ENCODE measurements at places on chromosomes 2 and 18.

DNA sequence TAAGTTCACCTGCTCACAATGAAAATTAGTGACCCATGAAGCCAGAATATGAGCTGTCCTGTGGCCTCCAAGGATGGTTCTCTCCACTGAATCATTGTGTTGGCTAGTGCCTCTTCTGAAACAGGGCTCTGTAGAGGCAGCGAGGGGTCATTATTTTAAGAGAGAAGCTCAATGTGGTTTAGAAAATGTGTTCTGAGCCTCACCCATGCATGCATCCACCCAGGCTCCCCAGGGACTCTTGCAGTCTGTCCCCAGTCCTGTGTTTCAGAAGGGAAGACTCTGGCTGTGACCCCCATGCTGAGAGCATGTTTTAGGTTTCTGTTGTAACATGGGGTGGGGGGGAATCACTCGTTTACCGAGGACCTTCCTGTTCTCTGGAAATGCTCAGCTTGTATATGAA lies 135.2 kb downstream of the RNF144A start:
- no peak for DNase-seq

- no peak for DNase-seq
These were observed 25.4 kb upstream of the TMEM131 start for GRCh38 chr2:98020992-98021713.

DNA sequence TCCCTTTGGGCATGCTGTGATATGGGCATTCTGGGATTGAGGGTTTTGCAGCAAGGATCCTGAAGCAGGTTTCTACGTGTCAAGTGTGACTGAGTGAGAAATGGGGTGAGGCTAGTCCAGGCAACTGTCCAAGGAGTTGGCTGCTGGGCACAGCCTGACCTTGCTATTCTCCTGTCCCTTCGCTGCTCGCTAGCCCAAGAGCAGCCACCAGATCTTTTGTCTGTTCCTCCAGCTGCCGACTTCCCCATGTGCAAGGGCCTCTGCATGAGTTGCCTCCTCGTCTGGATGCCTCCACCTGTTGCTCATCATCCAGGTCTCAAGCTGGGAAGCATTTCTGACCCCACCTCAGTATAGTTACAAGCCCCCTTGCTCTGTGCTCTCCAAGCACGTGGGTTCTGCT lies 71.1 kb downstream of the DYSF start:
- DNase-seq: no peak

GRCh38 chr2:6531304-6531703 lies 334.4 kb downstream of the CMPK2 start:
- no peak for DNase-seq

DNA sequence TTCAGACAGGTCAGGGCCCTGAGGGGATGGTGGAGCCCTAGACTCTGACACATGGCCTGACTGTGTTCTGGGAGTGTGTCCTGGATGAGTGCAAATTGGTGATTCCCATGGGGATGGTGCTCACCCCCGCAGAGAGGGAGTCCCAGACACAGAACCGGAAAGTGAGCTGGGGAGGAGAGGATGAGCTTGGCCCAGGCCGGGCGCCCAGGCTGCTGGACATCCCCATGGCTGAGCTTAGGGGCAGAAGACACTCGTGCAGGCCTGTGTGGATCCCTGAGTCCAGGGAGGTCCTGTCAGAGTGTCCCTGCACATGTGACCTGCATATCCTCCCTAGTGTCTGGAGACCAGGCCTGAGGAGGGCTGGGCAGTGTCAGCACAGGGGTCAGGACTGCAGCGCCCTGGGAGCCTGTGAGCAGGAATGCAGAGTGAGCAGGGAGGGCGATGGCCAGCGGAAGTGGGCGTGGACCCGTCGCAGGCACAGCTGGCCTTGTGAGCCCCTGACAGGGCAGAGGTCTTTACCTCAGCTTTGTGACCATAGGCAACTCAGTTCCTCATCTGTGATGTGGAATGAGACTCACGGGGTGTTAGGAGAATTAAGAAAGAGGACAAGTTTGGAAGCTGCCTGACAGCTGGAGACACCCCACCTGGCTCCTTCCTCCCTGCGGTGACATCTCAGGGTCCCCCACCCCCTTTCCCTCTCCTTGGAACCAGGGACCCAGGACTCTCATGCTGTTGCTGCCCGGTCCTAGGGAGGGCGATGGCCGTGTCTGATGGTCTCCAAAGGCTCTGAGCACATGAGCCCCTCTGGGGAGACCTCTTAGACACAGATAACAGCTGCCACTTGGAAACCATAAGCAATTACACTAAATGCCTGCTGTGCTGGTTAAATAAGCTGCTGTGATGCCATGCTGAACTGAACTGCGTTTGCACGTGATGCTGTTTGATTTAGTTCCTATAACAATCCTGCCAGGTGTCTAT lies 62.6 kb upstream of the HS6ST1 start:
- DNase-seq: peak; percentile 13

- DNase-seq: no peak
These were observed 20.9 kb downstream of the NAPG start for GRCh38 chr18:10546557-10547300.

DNA sequence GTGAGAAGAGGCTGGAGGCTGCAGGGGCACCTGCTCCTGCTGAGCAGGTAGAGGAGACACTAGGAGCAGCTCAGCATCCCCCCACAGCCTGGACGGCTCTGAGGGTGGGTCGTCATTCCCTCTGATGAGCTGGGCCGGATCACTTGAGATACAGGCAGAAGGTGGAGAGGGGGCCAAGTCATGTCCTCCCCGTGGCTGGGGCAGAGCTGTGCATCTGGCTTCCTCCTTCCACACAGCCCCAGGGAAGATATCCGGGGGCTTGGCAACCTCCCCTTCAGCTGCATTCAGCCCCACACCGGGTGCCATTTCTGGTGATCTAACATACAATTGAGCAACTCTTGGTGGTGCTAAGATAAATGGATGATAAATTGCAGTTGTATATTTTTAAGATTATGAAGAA lies 236.9 kb downstream of the LDLRAD4 start:
- DNase-seq: no peak

DNA sequence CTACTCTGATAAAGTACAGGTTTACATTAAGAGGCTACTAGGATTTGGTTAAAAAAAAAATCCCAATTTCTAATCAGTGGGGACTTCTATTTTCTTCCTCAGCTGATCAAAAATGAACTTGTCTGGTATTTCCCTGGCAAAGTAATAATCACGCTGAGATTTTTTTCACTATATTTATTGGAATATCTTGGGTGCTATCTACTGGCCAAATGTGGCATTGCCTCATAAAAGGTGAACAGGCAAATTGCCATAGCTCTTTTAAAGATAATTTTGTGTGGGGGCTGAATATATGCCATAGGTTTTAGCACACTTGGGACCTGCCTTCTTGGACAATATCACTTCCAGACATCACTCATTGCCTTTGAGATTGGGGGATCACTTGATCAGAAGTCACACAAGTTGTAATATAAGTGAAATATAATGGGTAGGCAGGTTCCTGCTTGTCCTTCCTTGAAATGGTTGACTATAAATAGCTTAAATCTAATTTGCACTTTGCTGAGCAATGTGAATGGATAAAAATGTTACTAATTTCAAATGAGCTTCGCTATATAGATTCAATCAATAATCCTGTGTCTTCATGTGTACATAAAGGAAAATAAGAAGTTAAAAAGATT lies 7.0 kb upstream of the NXPH2 start:
- no peak for DNase-seq

DNA sequence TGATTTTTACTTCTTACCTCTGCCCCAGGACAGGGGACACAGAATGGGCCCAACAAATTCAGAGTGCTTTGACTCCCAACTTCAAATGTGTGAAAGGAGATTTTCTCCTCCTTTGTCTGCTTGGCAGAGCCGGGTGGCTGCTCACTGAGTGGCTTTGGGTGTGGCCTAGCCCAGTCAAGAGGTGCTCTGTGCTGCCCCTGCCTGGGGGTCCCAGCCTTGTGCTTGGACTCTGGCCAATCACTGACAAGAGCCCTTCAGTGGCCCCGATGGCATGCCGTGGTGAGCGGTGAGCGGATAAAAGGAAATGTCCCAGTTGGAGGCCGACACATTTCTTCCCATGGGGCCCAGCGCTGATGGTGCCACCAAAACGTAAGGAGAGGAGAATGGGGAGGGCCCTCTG lies 259.2 kb downstream of the CELF4 start:
- no peak for DNase-seq

DNA sequence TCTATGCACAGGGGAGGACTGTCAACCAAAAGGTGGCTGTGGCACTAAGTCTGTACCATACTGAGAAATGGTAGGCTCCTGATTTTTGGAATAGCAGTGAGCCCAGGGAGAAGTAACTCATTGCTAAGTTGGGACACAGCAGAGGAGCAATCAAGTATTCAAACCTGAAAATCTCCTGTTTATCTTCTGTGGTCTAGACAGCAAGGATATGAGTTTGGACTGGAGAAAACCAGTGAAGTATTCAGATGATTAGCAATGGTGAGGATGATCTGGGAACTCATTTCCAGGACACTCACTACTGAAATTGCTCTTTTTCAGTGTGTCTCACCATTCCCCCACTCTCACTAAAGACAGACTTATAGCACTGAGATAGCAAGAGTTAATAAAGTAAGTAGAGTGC lies 112.0 kb downstream of the GULP1 start:
- DNase-seq: no peak

- no peak for DNase-seq
These were observed 690.3 kb downstream of the MBD2 start for GRCh38 chr18:53534203-53534602.

GRCh38 chr18:79697976-79698375 lies 18.4 kb downstream of the CTDP1 start:
- no peak for DNase-seq

GRCh38 chr18:75491361-75491760 lies 63.9 kb upstream of the SMIM21 start:
- no peak for DNase-seq

- no peak for DNase-seq
These were observed 276.8 kb upstream of the EPAS1 start for GRCh38 chr2:46020416-46020815.

DNA sequence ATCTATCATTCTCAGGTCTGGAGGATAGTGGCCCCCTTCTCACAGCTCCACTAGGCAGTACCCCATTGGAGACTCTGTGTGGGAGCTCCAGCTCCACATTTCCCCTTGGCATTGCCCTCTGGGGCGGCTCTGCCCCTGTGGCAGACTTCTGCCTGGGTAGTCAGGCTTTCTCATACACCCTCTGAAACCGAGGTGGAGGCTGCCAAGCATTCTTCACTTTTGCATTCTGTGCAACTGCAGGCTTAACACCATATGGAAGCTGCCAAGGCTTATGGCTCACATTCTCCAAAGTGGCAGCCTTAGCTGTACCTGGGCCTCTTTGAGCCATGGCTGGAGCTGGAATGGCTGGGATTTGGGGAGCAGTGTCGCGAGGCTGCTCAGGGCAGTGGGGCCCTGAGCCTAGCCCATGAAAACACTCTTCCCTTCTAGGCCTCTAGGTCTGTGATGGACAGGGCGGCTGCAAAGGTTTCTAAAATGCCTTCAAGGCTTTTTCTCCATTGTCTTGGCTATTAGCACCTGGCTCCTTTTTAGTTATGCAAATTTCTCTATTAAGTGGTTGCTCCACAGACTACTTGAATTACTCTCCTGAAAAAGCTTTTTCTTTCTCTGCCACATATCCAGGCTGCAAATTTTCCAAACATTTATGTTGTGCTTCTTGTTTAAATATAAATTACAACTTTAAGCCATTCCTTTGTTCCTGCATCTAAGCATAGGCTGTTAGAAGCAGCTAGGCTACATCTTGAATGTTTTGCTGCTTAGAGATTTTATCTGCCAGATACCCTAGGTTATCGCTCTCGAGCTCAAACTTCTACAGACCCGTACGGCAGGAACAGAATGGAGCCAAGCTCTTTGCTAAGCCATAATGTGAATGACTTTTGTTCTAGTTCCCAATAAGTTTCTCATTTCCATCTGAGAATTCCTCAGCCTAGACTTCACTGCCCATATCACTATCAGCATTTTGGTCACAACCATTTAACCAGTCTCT lies 206.5 kb downstream of the CPS1 start:
- DNase-seq: peak; percentile 23

- no peak for DNase-seq
These were observed 47.4 kb downstream of the EXOC6B start for GRCh38 chr2:72778410-72778809.

DNA sequence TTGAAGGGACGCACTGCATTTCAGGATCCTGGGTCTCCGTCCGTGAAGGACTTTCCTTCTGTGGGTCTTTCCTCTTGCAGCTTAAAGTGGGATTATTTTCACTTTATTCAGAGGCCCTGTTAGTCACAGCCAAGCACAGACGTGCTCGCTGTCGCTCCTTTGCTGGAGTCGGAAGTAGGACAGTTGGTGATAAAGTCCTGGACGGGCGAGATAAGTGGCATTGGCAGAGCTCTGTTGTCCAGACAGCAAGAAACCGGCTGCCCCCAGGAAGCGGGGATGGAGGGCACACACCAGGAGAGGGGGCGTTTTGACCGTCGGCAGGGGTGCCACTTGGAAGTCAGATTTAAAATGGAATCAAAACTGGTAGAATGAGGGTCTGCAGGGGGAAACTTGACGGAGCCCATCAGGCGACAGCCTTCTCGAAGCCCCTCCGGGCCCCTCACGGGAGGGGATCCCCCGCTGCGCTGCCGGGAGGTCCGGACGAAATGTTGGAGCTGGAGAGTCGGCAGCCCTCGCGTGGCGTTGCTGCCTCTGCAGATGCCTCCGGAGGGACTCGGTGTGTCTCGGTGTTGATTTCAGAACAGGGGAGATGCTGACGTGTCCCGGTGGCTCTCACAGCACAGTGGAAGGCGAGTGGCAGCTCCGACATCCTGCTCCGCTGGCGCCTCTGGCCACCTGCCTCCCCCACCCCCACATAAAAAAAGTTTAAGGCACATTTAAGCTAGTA lies 124.2 kb downstream of the NFATC1 start:
- no peak for DNase-seq

DNA sequence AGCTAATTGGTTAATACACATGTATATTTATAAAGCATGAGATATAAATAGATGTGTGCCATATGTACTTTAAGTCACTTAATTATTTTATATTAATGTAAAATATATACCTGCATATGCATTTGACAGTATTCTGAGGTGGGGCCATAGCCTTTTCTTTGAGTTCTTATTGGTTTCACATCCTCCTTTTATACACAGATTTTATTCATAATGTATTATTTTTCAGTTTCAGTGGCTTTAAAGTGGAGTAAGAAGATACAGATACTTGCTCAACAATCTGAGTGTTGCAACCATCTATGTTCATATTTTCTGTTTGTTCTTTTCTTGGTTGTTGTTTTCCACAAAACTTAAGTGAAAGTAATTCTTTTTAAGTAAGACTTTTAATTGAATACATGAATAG lies 436.5 kb downstream of the RND3 start:
- DNase-seq: no peak

DNA sequence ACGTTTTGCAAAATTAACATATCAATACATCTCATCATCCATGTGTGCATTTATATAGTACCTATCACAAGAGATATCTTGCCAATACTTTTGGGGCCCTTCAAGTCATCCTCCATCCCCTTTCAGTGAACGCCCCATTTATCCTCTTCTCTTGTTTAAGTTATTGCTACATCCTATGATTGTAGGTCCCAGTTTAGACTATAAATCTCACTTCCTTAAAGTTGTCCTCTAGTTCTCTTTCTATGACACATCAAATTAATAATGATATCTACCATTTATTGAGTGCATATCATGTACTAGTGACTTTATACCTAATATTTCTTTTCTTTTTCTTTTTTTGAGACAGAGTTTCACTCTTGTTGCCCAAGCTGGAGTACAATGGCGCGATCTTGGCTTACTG lies 28.8 kb upstream of the FBXO11 start:
- DNase-seq: no peak

GRCh38 chr2:236570081-236570868 lies 650 bp downstream of the ACKR3 start:
- no peak for DNase-seq

All from WTC11 (cell line).